Muscle of arm (tissue), 14 donors: ENCODE measurements at places on chromosomes 6 and 20. TPM values are rescaled to one million over a fixed set of nuclear protein-coding genes. Genes with fewer than 3 reads are reported as not detected.

BCAS4 gene
- 5.1 TPM for polyA plus RNA-seq

SEMG1 gene
- polyA plus RNA-seq = not detected

TRIM10 gene
- polyA plus RNA-seq = 0.42 TPM

FUCA2 gene
- 12.0 TPM for polyA plus RNA-seq

RSPH4A gene
- 0.48 TPM for polyA plus RNA-seq

SLC17A2 gene
- not detected for polyA plus RNA-seq

SCUBE3 gene
- 2.1 TPM for polyA plus RNA-seq

LGSN gene
- not detected for polyA plus RNA-seq

ZC2HC1B gene
- polyA plus RNA-seq = not detected

NHSL1 gene
- 19.2 TPM for polyA plus RNA-seq

GRCh38 chr6:28082939-28083338 is 2.6 kb downstream of the ZNF165 start:
- no peak for DNase-seq

- DNase-seq = no peak
Measured at GRCh38 chr6:88548891-88549505, 382.9 kb upstream of the CNR1 start.

DNA sequence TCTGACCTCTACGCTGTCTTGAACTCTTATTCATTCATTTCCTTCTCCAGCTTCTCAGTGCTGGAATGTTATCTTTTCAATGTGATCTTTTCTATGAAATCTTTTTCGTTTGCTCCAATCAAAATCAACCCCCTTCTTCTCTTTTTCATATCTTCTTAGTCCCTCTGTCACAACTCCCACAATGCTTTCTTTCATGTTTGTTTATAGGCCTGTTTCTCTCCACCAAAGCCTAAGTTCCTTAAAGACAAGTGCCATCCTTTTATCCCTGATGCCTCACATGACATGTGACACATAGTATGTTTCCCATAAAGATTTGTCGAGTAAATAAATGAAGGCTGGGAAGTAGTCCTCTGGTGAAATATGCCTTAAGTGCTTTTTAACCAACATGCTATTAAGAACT is 38.1 kb downstream of the CRYBG1 start:
- DNase-seq = no peak

- no peak for DNase-seq
Measured at GRCh38 chr6:19587238-19587942, 249.8 kb upstream of the ID4 start.

DNA sequence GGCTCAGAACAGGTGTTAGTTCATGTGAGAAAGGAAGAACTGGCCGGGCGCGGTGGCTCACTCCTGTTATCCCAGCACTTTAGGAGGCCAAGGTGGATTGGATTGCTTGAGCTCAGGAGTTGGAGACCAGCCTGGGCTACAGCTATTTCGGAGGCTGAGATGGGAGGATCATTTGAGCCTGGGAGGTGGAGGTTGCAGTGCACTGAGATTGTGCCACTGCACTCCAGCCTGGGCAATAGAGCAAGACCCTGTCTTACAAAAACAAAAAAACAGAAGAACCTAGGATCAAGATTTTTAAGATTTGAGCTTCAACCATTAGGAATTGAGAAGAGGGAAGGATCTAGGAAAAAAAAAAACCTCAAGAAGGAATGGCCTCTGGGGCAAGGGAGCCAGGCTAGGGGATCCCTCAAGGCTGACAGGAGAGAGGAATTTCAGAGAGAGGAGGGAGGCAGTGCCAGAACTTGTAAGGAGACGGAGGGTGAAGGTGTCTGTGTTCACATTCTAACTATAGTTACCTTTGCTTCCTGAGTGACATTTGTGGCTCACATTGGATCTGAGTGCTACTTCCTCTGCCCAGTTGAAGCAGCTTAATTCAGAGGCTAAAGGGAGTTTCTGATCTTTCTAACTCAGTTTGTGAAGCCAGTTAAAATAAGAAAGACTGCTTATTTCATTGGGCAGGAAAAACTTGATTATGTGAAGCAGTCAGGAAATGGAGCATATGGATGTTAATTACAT is 26.1 kb downstream of the CHMP4B start:
- DNase-seq = no peak

- peak; percentile 81 for DNase-seq
Measured at GRCh38 chr6:116010790-116011401, 49.8 kb downstream of the FRK start.

GRCh38 chr20:49814057-49814694 is 1.5 kb downstream of the SLC9A8 start:
- no peak for DNase-seq

- DNase-seq = no peak
Measured at GRCh38 chr6:141552463-141552862, 580.3 kb upstream of the GJE1 start.
